ENCODE measurements at places on chromosomes 11 and 22.

- no peak for DNase-seq
Measured at GRCh38 chr11:66176650-66177049, 91.8 kb upstream of the RAB1B start.

DNA sequence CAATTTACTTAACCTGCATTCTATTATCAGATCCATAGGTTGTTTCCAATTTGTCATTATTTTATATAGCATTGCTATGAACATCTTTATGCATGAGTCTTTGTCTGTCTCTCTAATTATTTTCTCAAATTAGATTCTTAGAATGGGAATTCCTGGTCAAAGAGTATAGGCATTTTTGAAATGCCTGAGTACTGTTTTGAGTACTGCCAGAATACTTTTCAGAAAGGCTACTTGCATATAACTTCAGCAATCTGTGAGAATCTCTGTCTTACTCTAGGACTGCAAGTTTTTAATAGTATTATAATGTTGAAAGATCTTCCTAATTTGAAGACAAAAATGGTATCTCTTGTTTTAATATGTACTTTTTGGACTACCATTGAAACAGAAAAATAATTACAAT lies 56.6 kb downstream of the KCNC1 start:
- no peak for DNase-seq

DNA sequence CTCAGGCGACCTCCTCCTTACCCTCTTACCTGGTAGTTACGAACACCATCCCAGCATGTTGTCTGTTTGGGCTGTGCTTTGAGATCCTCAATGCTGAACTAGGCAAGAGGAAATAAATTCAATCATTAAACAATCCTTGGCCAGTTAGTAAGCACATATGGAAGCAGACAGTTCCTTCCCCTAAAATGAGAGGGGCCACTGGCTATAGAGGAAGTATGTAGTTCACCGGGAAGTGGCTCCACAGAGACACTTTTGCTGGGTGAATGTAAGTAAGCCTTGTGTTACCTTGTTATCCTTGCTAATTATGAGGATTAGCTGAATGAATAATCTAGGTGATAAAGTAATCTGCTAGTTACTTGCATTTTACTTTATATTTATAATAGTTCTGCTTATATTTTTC lies 2.9 kb downstream of the THYN1 start:
- no peak for DNase-seq

DNA sequence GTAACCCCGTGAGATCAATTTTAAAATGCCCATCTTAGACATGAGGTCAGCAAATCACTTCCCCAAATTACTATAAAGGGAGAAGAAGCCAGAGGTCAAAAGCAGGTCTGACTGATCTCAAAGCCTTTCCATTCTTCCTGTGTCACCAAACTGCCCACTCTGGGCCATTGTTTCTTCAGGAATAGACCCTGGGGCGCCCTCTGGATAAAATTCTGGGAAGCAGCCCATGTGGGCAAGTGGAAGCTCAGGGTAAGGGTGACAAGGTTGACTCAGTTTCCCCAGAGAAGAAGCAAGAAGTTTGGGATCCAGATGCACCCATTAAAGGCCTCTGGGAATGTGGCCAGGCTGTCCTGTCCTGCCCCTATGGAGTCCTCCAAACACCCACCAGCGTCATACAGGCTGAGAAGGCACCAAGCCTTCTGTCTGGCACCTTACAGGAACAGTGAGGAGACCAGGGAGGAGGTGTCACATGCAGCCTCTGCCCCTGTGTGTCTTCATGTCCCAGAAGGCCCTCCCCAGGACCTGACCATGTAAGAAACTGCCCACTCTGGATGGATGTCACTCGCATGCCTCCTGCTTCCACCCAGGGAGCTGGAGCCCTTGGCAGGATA lies 50.1 kb downstream of the CHST1 start:
- no peak for DNase-seq

- DNase-seq: no peak
Measured at GRCh38 chr11:693887-694562, 997 bp downstream of the DEAF1 start.

DNA sequence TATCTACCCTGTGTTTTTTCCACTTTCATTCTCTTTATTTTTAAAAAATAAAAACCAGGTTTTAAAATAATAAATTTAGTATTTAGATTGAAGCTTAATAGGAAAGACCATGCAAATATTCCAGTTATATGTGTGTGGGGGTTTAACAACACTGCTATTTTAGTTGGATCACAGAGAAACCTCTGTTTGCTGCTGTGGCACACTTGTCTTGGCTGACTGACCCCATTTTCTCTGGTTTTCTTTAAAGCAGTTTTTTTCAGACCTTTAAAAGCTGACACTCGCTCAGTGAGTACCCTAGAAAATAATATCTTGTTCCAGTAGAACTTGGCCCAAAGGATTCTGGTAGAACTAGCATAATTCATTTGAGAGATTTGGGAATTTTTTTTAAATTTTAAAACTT lies 31.6 kb downstream of the ACER3 start:
- DNase-seq: no peak

DNA sequence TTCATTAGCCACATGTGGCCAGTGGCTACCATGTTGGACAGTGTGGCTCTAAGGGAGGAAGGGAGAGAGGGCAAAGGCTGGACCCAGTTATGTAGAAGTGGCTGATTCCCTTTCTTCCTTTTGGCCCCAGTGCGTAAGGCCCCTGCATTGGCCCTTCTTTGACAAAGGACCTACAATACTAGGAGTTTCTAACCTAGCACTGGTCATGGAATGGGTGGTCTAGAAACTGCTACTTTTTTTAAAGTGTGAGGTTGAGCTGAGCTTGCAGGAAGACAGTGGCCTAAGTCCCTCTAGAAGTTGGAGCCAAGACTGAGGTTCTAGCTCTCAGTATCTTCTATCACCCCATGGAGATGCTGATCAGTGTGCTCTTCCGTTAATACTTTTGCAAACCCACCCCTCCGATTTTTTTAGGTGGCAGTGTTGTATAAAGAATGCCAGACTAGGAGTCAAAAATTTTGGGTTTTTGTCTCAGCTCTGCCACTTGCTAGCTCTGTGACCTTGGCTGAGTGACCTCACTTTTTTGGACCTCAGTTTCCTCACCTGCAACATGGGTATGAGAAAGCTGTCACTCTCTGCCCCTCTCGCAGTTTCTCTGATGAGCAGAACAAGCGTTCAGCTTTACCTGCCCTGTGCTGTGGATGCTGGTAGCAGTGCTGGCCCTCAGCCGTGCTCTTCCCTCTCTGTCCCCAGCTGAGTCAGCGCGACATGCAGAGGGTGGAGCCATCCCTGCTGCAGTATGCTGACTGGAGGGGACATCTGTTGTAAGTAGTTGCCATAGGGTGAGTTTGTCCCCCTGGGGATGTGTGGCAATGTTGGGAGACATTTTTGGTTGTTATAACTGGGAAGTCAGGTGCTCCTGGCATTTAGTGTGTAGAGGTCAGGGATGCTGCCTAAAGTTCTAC lies 6.9 kb downstream of the ACCS start:
- DNase-seq: no peak

GRCh38 chr11:64549969-64550368 lies 41.1 kb upstream of the SLC22A12 start:
- no peak for DNase-seq

- no peak for DNase-seq
Measured at GRCh38 chr11:112627588-112628045, 333.6 kb upstream of the NCAM1 start.

DNA sequence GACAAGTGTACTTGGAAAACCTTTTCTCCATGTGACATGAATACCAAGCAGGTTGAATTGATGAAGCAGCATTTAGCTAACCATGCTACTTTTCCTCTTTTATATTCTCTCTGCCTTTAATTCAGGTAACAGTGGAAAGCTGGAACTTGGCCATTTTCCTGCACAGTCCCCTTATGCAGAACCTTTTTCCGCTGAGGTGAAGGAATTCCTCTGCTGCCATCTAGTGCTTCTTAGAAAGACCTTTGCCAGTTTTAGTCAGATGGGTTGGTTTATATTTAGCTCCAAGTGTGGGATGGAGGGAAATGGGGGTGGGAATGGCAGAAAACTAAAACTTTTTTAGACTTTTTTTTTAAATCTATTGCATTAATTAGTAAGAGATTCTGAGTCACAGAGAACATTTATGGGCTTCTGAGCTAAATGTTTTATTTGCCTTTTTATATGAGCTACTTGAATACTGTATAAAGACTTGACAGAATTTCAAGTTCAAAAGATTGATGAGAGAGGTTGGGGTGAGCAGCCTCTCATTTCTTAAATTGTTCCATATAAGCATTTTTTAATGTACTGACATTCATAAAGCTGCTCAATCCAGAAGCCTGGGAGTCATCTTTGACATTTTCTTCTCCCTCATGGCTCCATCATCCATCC lies 153.9 kb upstream of the ZC3H12C start:
- DNase-seq: no peak

GRCh38 chr22:10778296-10778814 lies 4749.6 kb upstream of the OR11H1 start:
- no peak for DNase-seq

DNA sequence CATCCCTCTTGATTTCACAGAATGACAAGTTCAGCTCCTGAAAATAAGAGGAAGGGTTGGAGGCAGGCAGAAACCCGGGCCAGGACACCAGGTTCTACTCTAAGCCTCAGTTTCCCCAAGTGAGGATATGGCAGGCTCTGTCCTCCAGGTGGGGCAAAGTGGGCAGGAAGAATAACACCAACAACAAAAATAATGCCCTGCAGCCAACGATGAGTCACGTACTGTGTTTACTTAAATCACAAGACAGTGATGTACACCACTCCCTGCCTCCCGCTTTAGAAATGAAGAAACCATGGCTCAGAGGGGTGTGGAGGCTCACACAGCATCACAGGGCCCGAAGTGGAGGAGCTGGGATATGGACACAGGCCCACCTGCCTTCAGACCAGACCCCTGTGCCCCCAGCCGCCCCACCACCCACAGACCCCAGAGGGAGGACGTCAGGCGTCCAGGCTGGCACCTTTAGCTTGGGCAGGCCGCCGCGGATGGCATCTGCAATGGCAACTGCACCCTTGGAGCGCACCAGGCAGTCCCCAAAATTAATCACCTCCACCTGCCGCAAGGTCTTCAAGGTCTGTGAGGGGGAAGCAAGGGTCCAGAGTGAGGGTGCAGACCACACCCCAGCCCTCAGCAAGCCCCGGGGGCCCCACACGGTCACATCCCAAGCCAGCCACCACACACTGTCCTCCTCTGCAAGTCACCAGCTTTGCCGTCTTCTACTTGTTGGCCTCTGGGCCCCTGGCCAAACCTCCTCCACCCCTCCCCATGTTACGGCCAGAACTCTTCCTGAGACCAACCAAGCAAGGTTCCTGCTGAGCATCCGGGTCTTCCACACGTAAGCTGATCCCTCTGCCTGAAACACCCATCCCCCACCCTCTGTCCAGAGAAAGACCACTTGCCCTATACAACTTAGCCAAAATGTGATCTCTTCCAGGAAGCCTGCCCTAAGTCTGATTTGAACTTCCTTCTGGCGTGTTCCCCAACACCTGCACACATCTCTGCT lies 15.8 kb upstream of the CHADL start:
- DNase-seq: no peak

- DNase-seq: peak; percentile 5
Measured at GRCh38 chr11:45885274-45885920, at the start of gene MAPK8IP1. Gene MAPK8IP1 (plus strand): TSS chr11:45885651. CDS start chr11:45885821, 170 bp downstream.

DNA sequence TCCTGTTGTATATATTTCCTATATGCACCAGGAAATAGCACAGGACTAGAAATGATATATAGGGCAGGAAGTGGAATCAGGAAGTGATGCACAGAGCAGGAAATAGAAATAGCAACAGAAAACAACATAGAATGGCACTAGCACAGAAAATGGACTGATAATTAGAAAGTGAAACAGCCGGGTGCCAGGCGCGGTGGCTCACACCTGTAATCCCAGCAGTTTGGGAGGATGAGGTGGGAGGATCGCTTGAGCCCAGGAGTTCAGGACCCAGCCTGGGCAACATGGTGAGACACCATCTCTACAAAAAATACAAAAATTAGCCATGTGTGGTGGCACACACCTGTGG lies 10.0 kb upstream of the RELT start:
- no peak for DNase-seq

GRCh38 chr11:103534959-103535358 lies 425.7 kb downstream of the DYNC2H1 start:
- DNase-seq: no peak

DNA sequence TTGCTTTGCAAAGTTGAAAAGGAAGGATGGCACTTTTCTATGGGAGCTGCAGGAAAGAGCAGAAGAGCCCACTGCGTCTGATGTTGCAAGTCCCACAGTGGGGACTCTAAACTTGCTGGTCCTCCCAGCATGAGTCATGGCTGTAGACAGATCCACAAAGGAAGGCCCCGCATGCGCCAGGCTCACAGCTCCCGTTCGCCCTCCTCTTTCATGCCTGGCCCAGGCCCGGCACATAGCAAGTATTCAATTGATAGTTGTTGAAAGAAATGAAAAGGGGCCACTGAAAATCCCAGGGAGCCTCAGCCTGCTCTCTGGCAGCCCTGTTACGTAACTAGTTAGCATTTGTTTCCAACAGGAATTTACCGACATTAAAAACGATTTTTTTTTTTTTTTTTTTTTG lies 18.9 kb downstream of the AP1B1 start:
- no peak for DNase-seq

DNA sequence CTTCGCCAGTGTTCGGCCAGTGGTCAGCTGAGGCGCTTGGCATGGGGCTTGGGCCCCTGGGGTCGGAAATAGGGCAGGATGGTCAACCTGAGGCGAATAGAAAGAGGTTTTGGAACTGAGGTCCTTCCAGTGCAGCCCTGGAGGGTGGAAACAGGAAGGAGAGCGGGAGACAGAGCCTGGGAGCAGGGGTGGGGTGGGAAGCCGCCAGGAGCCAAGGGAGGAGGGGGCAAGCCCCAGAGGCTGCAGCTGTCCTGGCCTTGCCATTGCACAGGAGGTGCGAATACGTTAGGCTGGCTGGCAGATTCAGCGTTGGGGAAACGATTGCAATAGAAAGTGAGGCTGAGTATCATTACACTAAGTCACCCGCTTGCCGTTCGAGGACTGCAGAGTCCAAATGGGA lies 13.9 kb upstream of the KCTD17 start:
- no peak for DNase-seq

- DNase-seq: no peak
Measured at GRCh38 chr11:9664276-9665171, 647 bp downstream of the SWAP70 start.

DNA sequence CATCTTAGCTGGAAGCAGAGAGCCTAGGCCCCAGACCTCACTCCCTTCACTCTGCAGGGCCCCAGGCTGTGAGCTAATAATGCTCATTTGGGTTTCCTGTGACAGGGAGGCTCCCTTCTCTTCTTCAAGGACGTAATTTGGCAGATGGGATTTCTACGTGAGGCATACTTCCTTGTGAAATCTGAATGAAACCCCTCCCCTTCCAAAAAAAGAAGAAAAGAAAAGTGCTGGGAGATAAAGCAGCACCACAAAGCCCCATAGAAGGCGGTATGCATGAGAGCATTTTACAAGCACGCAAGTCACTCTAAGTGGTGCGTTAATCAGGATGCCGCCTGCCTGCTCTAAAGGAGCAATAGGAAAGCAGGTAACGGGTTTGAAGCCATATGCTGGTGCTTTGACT lies 5.7 kb downstream of the P2RX3 start:
- DNase-seq: no peak

DNA sequence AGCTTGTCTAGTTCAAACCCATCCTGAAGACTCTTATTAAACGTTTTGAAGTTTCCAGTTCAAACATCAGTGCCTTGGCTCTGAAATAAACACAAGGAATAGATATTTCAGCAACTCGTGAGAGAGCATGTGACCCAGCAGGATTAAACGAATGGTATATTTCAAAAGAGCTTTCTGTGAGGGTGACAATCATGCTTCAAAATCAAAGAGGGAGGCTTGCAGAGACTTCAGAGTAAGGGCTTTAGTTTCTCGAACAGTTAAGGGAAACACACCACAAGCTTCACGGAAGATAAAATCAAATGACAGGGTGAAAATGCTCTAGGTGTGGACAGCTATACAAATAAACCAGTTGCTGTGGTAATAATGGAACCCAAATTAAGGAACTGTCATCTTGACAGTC lies 1.4 kb downstream of the HPS4 start:
- DNase-seq: no peak

GRCh38 chr11:114275280-114275679 lies 20.9 kb upstream of the NNMT start:
- no peak for DNase-seq

All from stimulated activated CD8-positive, alpha-beta memory T cell treated with anti-CD3 and anti-CD28 coated beads, Interleukin-7, amount 100 ng/mL, for 48 hours (primary cell).